Stimulated activated CD8-positive, alpha-beta memory T cell treated with anti-CD3 and anti-CD28 coated beads, Interleukin-4, amount 100 ng/mL, for 4 hours (primary cell): ENCODE measurements at places on chromosomes 4 and X.
A peak's percentile ranks its signal among the peaks of the same experiment; 100 is the strongest.

DNA sequence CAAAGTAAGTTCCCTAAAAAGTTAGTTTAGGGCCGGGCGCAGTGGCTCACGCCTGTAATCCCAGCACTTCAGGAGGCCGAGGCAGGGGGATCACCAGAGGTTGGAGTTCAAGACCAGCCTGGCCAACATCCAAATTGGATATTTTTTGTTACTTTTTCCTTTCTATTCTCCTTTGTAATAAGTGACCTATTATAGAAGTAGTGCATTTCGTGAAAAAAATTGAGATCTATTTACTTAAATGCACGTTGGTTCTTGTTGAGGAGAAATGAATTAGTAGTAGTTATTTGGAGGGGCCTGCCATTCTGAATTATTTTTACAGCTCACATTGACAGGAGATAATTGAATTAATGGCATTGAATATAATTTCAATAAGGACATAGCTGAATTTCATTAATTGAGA lies 22.3 kb upstream of the NDUFC1 start:
- DNase-seq, result no peak

DNA sequence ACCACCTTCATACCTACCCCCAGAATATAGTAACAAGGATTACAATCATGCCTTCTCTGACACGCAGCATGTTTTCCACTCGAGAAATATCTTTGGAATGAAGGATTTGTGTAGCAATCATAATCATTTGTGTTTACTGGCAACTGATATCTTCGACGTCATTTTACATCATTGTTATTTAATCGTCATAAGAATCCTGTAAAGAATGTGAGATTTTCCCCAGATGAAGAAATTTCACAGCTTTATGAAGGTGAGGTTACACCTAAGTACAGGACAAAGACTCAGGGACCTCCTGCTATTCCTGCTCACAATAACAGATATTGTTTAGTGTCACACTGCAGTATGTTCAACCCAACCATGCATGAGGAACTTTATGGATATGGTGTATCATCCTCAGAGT lies 198.2 kb upstream of the LDB2 start:
- DNase-seq, result no peak

DNA sequence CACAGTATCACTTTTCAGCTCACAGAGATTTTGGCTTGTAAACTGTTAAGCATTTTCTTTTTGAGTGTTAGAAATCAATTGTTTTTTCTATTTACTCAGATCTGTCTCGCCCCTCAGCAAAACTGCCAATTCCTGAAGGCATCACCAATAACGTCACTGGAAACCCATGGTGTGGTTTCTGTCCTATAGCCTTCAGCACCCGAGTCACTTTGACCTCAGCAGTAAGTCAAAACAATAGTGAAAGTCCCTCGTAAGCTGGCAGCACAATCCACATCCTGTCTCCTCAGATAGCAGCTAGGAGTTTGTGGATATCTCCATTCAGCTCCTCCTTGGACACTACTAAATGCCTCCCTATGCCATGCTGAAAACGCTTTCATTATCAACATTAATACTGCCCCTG lies 1787.4 kb upstream of the ADGRL3 start:
- DNase-seq, result no peak

DNA sequence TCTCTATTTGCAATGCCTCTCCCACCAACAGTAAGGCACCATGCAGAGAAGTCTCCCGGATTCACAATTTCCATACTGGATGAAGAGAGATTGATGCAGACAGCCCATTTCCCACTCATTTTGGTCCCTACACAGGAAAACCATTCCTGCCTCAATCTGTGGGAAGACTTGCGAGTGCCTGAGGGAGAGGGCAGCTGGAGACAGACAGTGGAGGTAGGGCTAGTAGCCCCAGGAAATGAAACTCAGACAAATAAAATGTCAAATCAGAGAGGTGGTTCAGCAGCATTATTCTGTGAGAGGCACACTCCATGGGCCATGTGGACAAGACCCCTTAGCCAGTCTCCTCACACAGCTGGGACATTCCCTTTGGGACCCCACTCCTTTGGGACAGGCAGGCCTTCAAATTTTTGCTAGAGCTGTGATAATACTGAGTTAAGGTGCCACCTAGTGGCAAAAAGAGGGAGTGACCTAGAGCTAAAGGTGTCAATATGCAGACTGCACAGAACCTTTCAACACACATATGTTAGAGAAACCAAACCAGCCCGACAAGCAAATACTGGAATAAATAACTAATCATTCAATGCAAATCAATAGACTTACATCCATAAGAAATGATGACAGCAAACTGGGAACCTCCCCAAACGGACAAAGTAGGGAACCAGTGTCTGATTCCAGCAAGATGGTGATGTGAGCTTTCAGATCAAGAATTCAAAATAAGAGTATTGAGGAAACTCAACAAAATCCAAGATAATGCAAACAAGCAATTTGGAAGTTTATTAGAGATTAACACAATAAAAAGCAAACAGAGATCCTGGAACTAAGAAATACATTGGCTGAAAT lies 1865.3 kb upstream of the AGA start:
- DNase-seq, result no peak

DNA sequence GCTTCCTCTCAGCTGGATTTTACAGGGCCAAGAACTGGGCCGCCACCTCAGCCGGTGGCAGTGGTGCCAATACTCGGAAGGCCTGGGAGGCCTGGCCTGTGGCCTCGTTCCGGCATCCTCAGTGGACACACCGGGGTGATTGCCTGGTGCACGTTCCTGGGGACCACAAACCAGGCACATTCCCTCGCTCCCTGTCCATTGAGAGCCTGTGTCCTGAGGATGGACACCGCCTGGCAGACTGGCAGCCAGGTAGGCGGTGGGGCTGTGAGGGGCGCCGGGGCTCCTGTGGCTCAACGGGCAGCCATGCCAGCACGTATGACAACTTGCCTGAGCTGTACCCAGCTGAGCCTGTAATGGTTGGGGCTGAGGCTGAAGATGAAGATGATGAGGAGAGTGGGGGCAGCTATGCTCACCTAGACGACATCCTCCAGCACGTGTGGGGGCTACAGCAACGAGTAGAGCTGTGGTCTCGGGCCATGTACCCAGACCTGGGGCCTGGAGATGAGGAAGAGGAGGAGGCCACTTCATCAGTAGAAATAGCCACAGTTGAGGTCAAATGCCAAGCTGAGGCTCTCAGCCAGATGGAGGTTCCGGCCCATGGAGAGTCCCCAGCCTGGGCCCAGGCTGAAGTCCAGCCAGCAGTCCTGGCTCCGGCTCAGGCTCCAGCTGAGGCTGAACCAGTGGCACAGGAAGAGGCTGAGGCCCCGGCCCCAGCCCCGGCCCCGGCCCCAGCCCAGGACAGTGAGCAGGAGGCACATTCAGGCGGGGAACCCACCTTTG lies 70.4 kb downstream of the STARD8 start:
- no peak for DNase-seq

DNA sequence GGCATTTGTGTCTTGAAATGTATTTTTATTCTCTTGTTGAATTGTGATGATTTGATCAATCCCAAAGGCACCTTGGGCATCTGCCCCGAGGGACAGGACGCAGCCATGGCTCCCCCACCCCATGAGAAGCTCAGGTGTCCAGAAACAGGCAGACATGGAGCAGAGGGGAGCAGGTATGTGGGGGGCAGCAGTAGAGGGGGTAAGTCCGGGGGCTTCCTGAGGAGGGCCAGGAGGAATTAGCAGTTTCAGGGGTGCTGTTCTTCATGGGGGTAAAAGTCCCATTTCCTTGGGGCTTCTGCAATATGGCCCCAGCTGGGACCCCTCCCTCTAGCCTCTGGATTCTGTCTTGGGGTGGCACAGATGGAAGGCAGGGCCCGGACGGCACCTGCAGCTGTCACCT lies 67.0 kb upstream of the HMX1 start:
- no peak for DNase-seq

DNA sequence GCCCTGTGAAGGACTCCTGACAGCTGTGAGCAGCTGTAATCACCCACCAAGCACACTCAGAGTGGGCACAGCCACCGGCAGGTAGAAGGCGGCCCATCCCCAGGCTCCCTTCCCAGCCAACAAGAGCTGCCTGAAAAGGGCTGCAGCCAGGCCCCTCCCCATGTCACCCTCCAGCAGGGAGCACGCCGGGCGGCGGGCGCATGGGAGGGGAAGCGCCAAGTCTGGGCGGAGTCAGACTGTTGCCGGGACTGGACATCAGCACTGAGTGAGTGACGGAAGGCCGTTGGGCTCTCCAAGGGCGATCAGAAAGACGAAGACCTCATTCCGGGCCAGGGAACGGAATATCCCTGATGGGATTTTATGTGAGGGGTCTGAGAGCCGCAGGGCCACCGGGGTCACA lies 82.1 kb downstream of the PPP2R2C start:
- DNase-seq, result no peak

GRCh38 chrX:118883994-118884393 lies 60.4 kb downstream of the ZCCHC12 start:
- no peak for DNase-seq

DNA sequence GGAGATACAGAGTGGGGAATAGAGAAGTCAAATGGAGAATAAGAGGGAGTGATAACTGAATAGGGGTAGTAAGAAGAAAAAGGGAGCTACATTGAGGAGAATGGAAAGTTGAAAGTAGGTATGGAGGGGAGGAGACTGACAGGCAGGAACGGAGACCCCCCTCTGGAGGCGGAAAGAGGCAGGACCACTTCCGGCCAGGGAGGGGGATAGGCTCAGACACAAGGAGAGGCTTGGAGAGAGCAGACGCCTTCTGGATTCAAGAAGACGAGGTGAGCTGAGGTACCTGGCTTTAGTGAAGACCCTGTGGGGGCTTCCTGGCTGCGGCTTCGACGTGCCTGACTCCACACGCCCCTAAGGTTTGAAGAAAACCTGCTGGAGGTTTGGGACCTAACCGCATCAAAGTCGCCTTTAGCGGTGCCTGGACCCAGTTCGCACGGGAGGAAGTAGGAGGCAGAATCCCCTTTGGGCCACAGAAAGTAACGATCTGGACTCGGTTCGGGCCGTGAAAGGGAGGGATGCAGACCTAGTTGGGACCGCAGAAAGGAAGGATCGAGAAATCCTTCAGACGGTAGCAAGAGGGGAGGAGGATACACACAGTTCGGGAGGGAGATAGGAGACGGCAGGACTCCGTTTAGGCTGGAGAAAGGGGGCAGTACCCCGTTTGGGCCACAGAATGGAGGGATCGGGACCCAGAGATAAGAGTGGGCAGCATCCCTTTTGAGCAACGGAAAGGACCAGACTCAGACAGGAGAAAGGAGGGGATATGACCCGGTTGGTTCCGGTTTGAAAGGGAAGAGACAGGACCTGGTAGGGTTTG lies at the start of gene TRO:
TRO (plus strand) TSS at position 215 of the 817 bp plus-strand sequence. CDS start 1,423 bp downstream, outside the sequence.
- no peak for DNase-seq

GRCh38 chr4:132334081-132334480 lies 815.0 kb upstream of the PCDH10 start:
- DNase-seq, result no peak

GRCh38 chr4:74283614-74284013 lies 24.7 kb upstream of the EPGN start:
- DNase-seq, result no peak

- no peak for DNase-seq
These were observed 23.2 kb downstream of the NDNF start for GRCh38 chr4:121049072-121049599.

GRCh38 chr4:17587094-17587822 lies 10.3 kb downstream of the LAP3 start:
- no peak for DNase-seq

DNA sequence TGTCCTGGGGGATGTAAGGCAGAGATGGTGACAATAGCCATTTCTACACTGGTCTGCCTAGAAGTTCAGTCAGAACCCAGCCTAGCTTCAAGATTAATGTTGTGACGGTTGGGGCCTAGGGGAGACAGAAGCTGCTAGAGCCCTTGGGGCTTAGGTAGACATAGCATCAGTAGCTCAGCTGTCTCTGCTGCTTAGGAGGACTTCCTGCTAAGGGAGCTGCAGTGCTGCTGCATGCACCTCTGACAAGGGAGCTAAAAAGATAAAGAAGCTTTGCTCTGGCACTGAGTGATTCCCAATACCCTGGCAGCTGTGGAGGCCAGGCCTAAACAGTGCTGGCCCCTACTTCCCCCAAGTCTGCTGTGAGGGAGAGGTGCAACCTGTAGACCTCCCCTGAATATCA lies 116.0 kb downstream of the CT47B1 start:
- DNase-seq, result no peak

DNA sequence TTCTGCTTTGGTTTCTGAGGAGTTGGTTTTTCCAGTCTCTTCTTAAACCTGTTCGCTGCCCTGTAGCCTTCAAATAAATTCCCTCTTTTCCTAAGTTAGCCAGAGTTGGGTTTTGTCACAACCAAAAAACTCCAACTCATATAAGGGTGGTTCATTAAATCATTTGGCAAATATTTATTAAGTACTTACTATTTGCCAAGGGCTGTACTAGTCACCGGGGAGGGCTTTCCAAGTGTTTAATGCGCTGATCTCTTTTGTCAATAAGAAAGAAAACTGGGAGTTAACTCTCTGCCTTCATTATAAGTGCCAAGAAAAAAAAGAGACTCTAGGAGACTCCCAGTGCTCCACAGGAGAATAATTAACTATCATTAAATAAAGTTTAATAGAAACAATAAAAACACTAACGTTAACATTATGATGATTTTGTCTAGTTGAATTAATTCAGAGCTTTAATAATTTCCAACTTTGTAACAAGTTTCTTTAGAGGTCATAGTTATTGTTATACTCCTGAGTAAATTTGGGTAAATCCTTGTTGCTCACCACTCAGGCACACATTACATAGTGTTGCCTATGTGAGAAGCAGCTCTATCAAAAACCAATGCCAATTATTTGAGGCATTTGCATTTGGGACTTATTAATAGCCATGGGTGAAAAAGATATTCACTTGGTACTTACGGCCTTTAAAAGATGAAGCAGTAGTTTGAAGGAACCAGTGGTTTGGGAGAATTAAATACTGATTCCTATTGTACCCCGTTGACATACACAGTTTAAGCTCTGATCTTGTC lies 122.5 kb upstream of the TEX13D start:
- no peak for DNase-seq

- no peak for DNase-seq
These were observed 703.5 kb upstream of the PABPC4L start for GRCh38 chr4:134905061-134905460.

- DNase-seq, result peak; percentile 1
These were observed 30.1 kb upstream of the PRDX4 start for GRCh38 chrX:23637187-23637586.

DNA sequence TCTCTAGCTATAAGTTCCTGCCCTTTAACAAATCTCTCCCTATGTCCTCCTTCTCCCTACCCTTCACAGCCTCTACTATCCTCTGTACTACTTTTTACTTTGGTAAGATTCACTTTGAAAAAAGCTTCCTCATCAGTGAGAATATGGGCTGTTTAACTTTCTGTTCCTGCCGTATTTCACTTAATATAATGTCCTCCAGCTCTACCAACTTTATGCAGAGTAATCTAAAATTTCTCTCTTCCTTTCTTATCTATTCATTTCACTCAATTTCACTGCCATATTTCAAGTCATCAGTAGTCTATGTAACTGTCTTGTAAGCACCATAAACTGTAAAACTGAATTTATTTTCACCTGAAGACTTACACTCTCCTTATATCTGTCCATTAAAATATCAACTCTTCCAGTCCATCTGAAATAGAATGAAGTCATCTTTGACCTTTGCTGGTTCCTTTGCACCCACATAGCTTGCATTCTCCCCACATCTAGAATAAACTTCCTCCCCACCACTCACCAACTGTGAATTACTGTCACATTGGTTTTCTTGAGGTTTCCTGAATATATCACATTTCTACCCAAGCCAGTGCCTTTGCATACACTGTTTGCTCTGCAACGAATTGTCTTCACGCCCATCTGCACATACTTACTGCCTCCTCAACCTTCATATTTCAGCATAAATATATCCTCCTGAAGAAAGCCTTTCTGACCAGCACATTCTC lies 54.6 kb downstream of the ARAP2 start:
- DNase-seq, result no peak
